NCI-H2081 treated with DMSO at 0.1 percent for 48 hours (cell line): ENCODE measurements at places on chromosomes 12 and 14.

- no peak for DNase-seq
Observed at GRCh38 chr14:36747411-36748184, 85.9 kb downstream of the PAX9 start.

- no peak for DNase-seq
Observed at GRCh38 chr14:91356181-91356763, 61.3 kb downstream of the CCDC88C start.

DNA sequence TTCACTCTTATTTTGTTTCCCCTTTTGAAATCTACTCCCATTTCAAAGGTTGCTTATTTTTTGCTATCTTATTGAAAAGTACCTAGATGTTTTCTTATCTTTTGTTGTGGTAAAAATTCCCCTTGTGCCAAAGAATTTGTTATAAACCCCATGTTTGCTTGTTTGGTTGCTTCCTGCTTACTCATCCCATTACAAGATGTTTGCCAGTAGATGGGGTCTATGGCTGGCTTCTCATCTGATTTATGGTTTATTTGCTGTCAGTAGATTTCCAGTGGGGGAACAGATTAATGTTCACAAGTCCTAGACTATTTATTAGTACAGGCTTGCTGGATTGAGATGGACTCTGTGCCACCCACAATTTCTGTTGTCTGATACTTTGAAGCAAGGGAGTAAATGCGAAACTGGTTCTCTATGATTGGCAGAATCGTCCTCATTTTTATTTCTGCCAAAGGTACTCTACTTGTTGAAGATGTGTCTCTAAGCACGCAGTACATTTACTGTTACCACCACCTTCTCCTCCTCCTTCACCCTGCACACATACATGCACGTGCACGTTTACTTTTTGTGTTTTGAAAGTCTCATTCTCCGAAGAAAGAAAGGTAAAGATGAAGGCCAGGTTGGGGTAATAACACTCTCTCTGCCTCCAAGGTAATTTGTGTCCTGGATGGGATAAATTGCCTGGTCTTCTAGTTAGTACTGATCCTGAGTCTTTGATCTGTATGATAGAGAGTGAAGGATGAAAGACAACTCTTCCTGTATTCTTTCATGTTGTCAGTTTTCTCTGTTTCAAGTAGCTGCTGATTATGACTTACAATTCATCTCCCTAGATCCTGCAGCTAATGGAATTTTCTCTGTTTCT is 117.2 kb upstream of the ATP2B1 start:
- no peak for DNase-seq

- DNase-seq: no peak
Observed at GRCh38 chr12:70367258-70368141, 1.4 kb downstream of the KCNMB4 start.

DNA sequence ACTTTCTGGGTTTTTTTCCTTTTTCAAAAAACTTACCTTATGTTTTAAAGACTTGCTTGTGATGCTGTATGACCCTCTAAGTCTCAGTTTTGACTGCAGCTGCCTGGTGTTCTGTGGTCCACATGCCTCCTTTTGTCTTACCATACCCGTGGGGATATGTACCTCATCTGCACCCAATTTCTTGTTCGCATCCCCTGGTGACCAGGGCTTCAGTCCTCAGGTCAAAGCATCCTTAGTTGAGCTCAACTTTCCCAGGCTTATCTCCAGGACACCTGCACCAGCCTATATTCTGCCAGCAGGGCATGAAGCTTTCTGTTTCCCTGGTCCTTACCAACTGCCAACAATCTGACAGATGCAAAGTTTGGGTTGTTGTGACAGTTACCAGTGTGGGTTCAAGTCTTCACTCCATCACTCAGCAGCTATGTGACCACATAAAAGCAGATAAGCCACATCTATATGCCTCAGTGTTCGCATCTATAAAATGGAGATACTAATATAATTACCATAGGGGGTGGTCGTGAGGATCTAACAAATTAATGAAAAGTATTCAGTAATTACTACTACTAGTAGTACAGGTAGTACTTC is 94.0 kb downstream of the NTF3 start:
- DNase-seq: no peak

DNA sequence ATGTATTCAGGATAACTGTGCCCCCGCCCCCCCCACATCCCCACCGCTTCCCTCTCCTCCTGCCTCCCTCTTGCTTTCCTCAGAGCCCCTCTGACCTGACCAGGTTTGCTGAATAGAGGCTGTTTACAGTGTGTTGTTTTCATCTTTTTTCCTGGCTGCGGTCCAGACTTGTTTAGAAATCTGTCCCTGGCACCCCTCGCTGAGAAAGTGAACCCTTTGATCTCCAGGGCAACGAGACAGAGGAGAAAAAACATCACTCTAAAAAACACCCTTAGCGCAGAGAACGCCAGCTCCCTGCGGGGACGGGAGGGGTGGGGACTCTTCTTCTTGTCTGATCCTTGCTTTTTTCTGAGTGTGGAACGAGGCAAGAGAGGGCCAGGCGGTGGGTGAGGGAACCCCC is 22.5 kb downstream of the SDS start:
- no peak for DNase-seq

GRCh38 chr12:27823038-27823437 is 43.0 kb upstream of the MANSC4 start:
- no peak for DNase-seq

DNA sequence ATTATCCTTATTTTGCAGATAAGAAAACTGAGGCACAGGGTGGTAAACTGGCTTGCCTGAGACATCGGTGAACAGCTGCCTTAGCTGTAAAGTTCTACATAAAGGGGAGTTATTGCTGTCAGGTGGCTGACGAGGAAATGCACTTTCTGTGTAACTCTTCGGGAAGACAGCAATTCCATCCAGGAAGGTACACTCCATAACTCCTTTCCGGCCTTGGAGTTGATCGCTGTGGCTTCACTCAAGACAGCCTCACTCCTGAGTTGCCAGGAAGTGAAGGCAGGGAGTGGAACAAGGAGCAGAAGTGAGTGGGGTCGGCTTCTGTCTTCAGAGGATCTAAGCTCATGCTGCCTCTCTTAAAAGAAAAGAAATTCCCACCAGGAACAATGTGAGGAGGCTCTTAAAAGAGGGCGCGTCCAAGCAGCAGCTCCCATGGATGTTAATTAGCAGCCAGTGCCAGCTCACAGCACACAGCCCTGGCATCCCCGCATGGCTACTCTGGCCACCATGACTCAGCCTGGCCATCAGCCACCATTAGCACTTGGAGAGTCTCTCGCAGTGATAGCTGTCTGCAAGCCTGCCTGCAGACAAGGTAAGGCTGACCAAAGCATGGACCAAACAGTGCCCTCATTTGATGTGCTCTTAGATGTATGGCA is 60.3 kb downstream of the NUAK1 start:
- no peak for DNase-seq

DNA sequence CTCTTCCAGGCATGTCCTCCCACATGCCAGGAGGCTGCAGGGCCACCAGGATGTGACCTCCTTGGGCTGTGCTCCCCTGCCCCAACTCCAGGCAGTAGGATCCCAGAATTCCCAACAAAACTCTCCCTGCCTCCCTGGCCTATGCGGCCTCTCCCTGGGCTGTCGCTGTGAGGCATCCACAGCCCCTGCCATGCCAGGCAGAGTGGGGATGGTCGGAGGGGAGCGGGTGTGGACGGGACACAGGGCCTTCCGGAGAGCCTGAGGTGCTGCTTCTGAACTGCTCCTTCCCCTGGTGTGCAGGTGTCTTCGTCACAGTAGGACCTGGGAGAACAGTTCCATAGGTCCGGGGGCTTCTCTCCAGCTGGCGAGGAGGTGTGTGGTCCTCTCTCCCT is 18.3 kb downstream of the GPR132 start:
- DNase-seq: no peak

DNA sequence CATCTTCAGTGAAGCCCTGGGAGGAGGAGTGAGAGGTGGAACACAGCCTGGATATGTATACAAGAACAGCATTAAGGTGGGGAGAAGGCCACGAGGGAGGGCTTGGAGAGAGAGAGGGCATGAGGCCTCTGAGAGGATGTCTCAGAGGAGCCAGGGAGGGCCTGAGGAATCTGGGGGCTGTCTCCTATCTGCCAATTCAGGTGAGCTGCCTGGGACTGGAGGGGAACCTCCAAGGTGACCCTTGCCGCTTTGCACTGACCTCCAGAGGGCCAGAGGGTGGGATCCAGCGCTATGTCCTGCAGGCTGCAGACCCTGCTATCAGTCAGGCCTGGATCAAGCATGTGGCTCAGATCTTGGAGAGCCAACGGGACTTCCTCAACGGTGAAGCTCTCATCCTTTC is 4.4 kb downstream of the ARHGEF25 start:
- DNase-seq: no peak

DNA sequence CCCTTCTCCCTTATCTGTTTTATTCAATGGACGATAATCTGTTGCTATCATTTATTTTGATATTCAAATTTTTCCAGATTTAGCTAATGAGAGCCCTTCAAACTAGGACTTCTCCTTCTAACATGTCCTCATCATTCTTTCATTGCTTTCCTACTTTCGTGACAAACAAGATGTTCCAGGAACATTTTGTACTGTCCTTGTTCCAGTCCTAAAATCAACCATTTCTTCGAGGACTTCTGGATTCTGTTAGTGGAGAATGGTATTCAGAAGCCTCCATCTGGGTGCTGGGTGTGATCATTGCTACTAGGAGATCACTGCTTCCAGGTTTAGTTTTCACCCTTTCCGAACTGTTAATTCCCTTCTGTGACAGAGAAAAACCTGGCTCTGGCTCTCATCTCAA is 29.5 kb upstream of the FBXO34 start:
- no peak for DNase-seq
